ENCODE measurements at places on chromosomes 11 and 22. TPM values are rescaled to one million over a fixed set of nuclear protein-coding genes. Genes with fewer than 3 reads are reported as not detected.

DNA sequence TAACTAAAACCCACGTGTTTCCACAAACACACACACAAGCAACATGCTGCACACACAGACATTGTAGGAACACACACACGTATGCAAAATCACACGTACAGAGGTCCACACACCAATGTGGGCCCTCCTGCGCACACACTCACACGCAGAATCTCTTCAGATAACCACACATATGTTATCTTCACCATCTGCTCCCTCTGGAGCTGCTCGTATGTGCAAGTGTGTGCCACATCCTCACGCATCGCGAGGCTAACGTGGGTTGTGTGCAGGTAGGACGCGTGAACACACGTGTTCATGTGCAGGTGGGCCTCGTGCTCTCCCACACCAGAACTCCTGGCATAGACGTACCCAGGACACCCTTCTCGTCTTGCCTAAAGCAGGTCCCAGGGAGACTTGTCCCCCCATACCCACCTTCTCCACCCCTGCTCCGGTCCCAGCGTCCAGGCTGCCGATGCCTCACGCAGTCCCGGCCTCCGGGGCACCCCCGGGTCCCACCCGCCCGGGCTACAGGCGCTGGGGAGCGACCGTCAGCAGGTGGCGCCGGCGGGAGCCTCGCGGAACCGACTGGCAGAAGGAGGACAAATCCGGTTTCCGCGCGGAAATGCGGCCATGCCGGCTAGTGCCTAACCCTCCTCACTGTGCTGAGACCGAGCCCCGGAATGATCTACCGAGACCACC, 10.3 kb upstream of the IGSF9B start:
- DNase-seq, result no peak

DNA sequence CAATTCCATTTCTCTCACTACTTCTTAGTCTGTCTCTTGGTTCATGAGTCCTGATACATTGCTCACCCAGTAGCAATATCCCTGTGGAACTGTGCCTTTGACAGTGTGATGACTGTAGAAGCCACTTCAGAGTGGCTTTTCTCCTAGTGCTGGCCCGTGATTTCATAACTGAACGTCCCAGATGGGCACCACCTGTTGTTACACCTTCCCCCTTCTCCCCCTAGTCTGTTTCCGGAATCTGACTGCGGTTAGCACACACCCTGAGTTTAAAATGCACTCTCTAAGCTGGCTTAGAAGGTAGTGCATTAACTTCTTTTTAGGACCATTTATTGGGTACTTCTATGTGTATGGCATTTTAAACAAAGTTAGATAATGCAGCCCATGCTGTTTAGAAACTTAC, 83.0 kb downstream of the ALX4 start:
- no peak for DNase-seq

DNA sequence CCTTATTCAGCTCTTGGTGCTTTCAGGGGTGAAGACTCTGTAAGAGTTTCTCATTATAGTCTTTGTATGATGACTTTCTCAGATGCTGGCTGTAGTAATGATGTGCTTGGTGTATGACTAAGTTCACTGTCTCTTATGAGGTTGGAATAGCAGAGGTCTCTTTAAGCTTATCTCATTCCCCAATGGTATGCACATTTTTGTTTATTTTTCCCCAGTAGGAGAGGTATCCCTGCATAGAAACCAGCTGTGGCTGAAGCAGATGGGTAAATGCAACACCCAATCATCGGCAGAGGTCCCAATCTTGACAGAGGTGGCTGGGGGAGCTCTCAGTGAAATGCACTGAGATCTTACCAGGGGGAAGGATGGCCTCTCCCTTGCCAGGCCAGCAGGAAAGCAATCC, 34.6 kb downstream of the BBOX1 start:
- DNase-seq, result peak; percentile 81

DNA sequence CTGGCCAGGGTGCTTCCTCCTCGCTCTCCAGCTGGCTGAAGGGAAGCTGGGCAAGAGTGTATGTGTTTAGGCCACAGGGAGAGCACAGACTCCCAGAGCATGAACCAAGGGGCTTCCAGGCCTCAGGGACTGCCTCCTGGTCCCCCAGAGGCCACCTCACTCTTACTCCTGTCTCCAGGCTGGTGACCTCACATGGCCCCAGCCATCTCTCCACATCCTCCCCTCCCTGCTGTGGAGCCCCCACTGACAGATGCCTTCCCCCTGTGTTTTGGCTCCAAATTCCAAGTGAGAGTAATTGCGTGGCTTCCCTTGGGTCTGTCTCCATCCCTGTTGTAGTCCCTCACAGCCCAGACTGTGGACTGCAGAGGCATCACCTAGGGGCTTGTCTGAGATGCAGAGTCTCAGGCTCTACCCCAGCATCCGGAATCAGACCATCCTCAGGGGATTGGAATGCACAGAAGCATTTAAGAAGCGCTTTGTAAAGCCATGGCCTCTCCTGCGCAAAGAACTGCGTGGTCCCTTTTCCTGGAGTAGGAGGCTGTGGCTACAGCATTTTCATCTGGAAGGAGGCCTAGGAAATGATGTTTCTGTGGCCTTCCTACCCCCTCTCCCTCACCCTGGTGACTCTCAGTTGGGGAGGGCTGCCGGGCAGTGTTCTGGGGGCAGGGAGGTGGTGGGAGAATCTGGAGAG, 91.1 kb downstream of the ATXN10 start:
- DNase-seq, result no peak

GRAMD1B gene
- 6.0 TPM for total RNA-seq

NCAM1 gene
- total RNA-seq, result 36.5 TPM

PIK3IP1 gene
- total RNA-seq, result 25.4 TPM

OR6T1 gene
- not detected for total RNA-seq

- DNase-seq, result no peak
These were observed 107.1 kb upstream of the RASSF10 start for GRCh38 chr11:12901874-12902481.

- DNase-seq, result no peak
These were observed 78.2 kb downstream of the FAM76B start for GRCh38 chr11:95711162-95711944.

DNA sequence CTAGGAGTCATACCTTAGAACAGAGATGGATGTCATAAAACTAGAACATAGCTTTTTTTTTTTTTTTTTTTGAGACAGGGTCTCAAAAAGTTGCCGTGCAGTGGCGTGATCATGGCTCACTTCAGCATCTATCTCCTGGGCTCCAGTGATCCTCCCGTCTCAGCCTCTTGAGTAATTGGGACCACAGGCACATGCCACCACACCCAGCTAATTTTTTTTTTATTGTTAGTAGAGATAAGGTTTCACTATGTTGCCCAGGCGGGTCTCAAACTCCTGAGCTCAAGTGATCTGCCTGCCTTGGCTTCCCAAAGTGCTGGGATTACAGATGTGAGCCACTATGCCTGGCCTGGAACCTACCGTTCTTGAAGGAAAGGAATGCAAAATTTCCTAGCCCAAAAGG, 8.8 kb upstream of the CEP295 start:
- DNase-seq, result no peak

GRCh38 chr22:27526901-27527300, 274.7 kb downstream of the MN1 start:
- DNase-seq, result no peak

CPT1A gene
- 51.7 TPM for total RNA-seq

GRCh38 chr11:126647735-126648134, 292.2 kb downstream of the ST3GAL4 start:
- DNase-seq, result no peak

DNA sequence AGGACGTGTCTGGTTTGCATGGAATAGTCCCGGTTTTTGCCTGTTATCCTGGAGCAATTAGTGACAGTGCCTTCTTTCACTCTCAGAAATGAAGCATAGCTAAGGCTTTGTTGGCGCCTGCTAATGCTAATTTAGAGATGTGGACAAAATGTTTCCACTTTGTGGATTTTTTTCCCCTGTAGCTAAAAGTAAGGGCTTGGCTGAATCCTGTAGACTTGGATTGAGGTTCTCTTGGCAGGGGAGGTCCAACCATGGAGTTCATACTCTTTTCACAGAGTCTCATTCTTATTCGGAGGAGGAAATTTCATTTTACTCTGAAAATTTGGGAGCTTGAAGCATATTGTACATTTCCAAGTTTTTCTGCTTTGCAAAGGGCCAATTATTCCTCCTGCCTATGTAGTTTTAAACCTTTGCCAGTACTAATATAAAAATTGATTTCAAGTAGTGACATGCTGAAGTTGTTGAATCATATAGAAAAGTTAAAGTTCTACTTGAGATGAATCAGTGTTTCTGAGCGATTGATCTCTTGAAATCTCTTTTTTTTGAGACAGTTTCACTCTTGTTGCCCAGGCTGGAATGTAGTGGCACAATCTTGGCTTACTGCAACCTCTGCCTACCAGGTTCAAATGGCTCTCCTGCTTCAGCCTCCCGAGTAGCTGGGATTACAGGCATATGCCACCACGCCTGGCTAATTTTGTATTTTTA, 20.0 kb downstream of the PPFIA1 start:
- no peak for DNase-seq

DNA sequence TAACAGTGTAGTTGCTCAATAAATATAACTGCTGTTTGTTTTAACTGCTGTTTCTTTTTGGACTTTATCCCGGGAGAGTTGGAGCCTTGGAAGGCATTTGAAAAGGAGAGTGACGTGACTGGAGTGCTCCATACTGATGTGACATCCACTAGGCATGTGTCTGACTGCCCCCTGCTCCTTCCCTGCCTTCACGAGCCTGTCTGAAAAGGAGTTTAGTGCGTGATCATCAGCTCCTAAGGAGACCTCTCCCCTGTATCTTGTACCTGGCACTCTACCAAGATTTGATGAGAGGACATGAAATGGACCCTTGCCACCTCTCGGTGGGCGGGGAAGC, 22.9 kb downstream of the ZBTB16 start:
- peak; percentile 82 for DNase-seq

KCNC1 gene
- total RNA-seq, result not detected

DNA sequence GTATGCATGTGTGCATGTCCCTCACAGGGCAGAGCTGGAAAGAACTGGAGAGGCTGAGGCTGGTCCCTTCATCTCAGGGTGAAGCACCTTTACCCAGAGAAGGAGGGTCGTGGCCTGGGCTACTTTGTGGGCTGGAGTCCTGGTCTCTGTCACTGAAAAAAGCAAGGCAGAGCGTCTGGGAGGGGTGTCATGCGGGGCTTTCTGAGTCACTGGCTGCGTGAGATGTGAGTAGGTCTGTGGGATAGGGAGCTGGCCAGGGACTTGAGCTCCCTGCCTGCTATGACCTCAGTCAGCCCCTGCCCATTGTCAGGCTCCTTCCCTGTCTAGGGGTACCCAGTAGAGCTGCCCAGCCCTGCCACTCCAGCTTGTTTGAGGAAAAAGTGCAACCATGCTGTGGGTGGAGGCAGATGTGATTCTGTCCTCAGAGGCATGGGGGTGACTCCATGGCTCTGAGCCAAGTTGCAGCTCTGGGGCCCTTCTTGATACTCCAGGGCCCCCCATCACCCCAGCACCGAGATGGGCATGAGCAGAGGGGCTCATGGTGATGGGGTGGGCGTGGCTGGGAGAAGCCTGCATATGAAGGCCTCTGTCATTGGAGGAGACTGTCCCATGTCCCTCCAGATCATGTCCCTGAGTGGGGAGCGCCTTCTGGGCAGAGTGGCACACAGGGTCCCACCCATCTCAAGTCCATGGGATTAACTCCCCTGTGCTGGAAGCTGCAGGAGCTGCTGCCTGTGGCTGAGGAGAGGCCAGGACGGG, 27.8 kb downstream of the KCNQ1 start:
- no peak for DNase-seq

MCAT gene
- total RNA-seq, result 15.6 TPM

PRDM11 gene
- 22.5 TPM for total RNA-seq

DNA sequence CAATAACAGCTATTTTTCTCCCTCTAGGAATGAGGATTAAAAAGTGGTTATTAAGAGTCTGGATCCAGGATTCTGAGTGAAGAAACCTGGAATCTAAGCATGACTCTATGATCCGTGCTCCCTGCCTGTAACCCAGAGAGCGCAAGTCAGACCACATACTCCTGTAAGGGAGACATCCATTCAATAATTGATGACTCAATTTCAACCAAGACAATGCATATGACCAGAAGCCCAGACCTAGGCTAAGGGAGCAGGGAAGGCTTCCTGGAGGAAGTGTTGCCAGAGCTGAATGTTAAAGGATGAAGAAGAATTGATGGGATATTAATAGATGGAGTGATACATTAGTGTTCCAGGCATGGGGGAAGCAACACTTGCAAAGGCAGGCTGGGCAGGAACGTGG, 13.8 kb upstream of the PAMR1 start:
- no peak for DNase-seq

OR52E8 gene
- 0.18 TPM for total RNA-seq

- no peak for DNase-seq
These were observed 471.5 kb upstream of the API5 start for GRCh38 chr11:42840176-42840829.

DNA sequence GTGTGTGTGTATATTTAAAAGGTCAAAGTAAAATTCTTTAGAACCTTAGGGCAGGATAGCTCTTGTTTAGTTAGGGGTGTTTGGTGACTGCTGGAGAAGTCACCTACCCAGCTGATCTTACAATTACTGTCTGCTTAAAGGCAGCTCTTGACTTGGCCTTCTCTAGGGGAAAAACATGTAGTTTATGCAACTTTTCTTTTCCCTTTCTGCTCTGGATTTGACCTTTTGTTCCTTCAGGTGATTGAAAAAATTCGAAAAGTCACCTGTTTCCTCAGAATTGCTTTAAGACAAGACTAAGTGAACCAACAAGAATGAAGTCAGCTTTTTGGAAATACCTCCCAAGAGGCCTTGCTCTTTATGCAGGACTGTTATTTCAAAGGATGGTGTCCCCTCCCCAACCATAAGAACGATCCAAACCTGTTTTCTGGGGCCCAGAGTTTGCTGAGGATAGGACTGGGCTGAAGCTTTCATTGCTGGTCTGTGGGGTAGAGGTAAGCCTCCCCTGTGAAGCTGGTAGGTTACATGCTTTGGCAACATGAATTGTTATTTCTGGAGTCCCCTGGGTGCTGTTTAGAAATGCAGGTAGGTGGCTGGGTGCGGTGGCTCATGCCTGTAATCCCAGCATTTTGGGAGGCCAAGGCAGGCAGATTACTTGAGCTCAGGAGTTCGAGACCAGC, 111.2 kb downstream of the PTPRJ start:
- no peak for DNase-seq

GRCh38 chr11:93728792-93729128, 12.5 kb downstream of the TAF1D start:
- no peak for DNase-seq

LINC01488 gene
- total RNA-seq, result not detected

DNA sequence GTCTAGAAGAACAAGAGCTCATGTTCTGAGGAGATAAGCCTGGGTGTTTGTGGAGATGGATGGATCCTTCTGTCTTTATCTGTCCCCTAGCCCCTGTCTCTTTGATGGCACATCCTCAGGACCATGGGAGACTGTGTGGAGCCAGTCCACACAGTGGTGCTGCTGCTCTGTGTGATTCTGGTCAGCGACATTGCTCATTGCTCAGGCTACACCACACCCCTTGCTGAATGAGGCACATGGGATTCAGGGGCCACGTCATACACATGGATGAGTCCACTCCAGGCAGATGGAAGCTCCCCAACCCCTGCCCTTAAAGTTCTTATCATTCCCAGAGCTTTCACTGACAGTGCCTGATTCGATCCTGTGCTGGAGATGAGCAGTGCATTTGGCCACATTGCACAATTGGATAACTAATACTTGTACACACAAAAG, 222.2 kb downstream of the NAV2 start:
- DNase-seq, result no peak

CD3D gene
- total RNA-seq, result 3.8 TPM

OR5D16 gene
- not detected for total RNA-seq
